HT-29 (cell line): ENCODE measurements at places on chromosomes 11 and 22. TPM values are rescaled to one million over a fixed set of nuclear protein-coding genes. Genes with fewer than 3 reads are reported as not detected.

The SCGB2A2 gene
- not detected in 2 replicates for total RNA-seq

DNA sequence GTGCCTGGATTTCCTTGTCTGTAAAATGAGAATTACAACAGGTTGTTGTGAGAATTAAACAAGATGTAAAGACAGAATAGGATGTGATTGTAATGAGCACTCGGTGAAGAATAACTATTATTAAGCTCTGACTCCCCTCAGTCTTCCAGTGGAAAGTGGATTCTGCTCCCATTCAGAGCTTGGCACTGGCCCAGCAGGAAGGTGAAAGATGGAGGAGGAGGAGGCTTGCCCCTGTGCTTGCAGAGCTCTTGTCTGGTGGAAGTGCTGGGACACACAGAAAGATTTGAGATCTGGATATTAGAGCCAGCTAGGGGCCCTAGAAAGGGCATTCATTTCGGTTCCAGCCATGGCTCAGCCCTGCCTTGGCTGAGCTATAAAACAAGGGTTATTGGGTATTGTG lies 28.2 kb downstream of the PHLDB1 start:
- no peak for DNase-seq

- no peak for DNase-seq
These were observed 1639.6 kb upstream of the TENM4 start for GRCh38 chr11:81080476-81080875.

- no peak for DNase-seq
These were observed 138.2 kb upstream of the TENM4 start for GRCh38 chr11:79579063-79579462.

GRCh38 chr11:1300121-1300520 lies 9.3 kb downstream of the TOLLIP start:
- no peak for DNase-seq

The PYGM gene
- total RNA-seq, result 0.16 and 0.23 TPM in 2 replicates

The GAL3ST3 gene
- total RNA-seq, result not detected in 2 replicates

The PAMR1 gene
- not detected in 2 replicates for total RNA-seq

The CEP164 gene
- 21.4 and 28.4 TPM in 2 replicates for total RNA-seq

- peak; percentile 55 for DNase-seq
These were observed 658.2 kb downstream of the NTM start for GRCh38 chr11:132028380-132029240.

The TNNT3 gene
- total RNA-seq, result 0.23 TPM in 1 of 2 replicates, not detected in the other

DNA sequence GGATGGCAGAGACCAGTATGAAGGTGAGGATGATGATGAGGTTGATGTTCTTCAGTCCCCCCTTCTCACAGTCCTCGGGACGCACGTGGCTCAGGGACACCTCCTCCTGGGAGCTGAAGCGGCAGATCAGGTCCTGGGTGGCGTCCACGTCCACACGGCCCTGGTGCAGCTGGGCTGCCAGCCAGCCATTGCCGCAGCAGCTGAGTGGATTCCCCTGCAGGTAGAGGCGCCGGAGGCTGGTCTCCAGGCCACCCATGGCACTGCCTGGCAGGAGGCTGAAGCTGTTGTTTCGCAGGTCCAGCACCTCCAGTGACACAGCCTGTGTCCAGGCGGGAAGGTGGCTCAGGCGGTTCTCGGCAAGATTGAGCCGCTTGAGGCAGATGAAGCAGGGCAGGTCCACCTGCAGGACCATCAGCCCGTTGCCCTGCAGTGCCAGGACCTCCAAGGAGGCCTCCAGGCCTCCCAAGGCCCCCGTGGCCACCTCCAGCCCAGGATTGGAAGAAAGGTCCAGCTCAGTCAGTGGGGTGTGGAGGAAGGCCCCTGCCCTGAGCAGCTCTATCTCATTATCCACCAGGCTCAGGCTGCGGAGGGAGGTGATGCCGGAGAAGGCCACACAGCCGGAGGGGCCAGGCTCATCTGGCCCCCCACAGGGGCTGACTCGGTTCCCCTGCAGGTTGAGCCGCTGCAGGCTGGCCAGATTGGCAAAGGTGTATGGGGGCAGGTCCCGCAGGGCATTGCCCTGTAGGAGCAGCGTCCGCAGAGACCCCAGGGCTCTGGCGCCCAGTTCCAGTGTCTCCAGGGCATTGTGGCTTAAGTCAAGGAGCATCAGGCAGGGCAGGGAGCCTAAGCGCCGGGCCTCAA lies 10.6 kb downstream of the LRRC32 start:
- no peak for DNase-seq

The CRY2 gene
- total RNA-seq, result 24.0 and 28.6 TPM in 2 replicates

GRCh38 chr11:33515347-33515746 lies 185.3 kb downstream of the C11orf91 start:
- no peak for DNase-seq

The SAMM50 gene
- total RNA-seq, result 19.1 and 20.2 TPM in 2 replicates

GRCh38 chr11:86930957-86931547 lies 24.1 kb downstream of the FZD4 start:
- no peak for DNase-seq

GRCh38 chr11:44936525-44936924 lies 14.2 kb downstream of the TP53I11 start:
- peak; percentile 93 for DNase-seq

The NCAM1 gene
- total RNA-seq, result not detected in 2 replicates

- no peak for DNase-seq
These were observed 11.4 kb downstream of the LPXN start for GRCh38 chr11:58564231-58564630.
